ENCODE measurements at places on chromosomes 5 and 9.
A peak's percentile ranks its signal among the peaks of the same experiment; 100 is the strongest.

- no peak for DNase-seq
These were observed 24.0 kb upstream of the SLC9A3 start for GRCh38 chr5:548256-548655.

DNA sequence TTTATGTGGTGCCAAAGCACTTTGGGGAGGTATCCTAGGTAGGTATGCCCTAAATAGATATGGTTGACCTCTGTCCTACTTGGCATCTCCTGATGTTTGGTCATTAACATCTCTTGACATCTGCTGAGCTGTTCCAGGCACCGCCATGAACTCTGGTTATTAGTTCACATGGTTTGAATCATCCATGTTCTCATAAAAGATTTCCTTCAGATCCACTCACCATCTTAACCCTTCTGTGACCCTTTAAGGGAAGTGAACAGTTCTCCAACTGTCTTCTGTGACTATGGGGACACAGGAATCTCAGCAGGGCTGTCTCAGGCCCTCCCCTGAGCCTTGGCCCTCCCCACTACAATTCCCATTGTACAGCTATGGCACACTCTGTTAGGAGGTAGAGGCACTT lies 167.7 kb downstream of the CDH6 start:
- DNase-seq, result no peak

GRCh38 chr5:63220244-63220643 lies 641.6 kb downstream of the LRRC70 start:
- DNase-seq, result no peak

- DNase-seq, result peak; percentile 44
These were observed 118.0 kb downstream of the VAV2 start for GRCh38 chr9:133874060-133874657.

GRCh38 chr5:113204525-113205161 lies 228.0 kb downstream of the DCP2 start:
- peak; percentile 32 for DNase-seq

DNA sequence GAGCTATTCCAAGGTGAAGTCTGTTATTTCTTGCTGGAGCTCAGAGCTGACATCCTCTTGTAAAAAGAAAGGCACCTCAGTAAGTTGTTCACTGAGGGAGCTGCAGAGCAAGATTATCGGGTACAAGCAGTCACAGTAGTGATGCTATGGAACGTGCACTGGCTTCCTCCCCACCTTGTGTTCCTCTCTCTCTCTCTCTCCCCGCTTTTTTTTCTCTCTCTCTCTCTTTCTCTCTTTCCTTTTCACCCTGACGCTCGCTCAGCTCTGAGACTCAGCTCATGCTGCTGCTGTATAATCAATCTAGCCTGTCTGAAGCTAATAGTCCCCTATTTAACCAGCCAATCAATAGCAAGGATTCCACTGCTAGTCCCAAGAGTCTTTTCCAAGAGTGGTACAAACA lies 587.6 kb upstream of the CDH18 start:
- no peak for DNase-seq

DNA sequence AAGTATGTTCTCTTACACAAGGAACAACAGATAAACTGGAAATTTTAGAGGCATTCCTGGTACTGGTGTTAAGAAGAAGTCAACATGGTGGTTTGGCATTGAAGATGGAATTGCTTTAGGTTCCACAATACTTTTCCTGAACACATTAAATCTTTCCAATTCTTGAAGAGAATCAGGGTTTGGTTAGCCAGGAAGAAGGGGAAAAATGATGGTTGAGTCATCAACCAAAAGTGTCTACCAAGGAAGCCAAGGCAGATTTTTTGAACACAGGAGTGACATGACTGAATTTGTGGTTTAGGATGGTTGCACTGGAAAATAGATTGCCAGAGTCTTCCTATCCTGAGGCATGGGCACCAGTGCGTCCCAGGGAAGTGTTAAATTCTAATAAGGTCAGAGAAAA lies 433.4 kb downstream of the TMEM38B start:
- no peak for DNase-seq

GRCh38 chr5:181136361-181136955 lies 5.5 kb upstream of the OR2V1 start:
- no peak for DNase-seq

DNA sequence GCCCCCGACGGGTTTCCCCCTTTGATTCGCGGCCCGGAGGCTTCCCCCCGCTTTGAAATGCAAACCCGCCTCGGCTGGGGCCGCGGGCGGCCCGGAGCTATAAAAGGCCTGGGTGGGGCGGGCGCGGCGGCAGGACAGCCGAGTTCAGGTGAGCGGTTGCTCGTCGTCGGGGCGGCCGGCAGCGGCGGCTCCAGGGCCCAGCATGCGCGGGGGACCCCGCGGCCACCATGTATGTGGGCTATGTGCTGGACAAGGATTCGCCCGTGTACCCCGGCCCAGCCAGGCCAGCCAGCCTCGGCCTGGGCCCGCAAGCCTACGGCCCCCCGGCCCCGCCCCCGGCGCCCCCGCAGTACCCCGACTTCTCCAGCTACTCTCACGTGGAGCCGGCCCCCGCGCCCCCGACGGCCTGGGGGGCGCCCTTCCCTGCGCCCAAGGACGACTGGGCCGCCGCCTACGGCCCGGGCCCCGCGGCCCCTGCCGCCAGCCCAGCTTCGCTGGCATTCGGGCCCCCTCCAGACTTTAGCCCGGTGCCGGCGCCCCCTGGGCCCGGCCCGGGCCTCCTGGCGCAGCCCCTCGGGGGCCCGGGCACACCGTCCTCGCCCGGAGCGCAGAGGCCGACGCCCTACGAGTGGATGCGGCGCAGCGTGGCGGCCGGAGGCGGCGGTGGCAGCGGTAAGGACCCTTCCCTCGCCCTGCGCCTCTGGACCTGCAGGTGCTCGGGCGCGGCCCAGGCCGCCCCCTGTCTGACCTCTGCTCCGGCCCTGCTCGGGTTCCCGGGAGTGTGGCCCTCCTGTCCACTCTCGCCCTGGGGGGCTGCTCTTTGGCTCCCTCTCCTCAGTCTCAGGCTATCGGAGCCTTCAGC lies at the start of gene CDX1:
Gene CDX1, plus strand, starts transcription at position 129 of the 862 bp plus-strand sequence. Its CDS starts 99 bp downstream, at position 228.
- DNase-seq, result no peak

GRCh38 chr5:53381-54174 lies 38.4 kb upstream of the PLEKHG4B start:
- peak; percentile 78 for DNase-seq

DNA sequence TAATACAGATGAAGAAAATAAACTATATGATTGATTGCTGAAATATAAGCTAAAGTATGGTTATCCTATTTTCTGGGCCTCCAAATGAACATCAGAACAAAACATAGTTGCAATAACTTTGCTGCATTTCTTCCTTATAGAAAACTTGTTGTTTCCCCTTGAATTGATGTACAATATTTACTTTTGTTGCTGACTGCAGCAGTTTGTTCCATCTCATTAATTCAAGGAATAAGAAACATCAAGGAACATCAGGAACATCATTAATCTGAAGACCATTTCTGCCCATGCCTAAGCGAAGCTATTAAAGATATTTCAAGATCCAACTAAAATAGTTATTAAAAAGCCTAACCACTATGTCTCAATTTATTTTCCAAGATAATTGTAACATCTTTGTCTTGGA lies 363.6 kb upstream of the EDIL3 start:
- DNase-seq, result no peak

GRCh38 chr5:112312295-112313275 lies 106.5 kb downstream of the EPB41L4A start:
- DNase-seq, result no peak

GRCh38 chr5:149951138-149951749 lies 6.7 kb upstream of the PDE6A start:
- no peak for DNase-seq

DNA sequence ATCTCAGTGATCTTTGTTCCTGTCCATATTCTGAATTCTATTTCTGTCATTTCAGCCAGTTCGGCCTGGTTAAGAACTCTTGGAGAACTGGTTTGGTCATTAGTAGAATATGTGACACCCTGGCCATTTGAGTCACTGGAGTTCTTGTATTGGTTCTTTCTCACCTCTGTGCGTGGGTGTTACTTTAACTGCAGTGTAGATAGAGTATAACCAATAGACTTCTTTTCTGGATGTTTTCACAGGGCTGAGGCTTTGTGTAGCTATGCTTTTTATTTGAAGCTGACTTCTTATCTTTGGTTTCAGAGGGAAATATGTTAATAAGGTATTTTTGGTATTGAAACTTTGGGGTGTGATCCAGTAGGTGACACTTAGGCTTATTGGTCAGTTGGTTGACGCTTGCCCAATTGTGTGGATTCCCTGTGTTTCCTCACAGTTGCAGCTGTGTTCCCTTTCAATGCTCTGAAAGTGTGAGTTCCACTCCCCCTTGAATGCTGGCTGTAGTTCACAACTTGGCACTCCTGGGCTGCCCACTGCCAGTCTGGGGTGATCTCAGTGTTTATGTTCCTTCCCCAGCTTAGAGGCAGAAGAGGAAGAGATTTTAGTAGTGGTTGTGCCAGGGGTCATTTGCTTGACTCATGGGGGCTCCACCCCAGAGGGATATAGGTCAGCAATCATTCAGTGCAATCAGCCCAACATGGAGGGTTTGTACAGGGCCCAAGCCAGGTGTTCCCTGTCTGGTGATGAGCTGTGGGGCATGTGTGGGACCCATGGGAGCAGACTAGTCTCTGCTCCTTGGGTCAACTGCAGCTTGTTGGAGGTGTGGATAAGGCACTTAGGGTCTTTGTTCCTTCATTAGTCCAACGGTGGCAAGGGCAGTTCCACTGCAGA lies 34.9 kb upstream of the TEK start:
- DNase-seq, result no peak

DNA sequence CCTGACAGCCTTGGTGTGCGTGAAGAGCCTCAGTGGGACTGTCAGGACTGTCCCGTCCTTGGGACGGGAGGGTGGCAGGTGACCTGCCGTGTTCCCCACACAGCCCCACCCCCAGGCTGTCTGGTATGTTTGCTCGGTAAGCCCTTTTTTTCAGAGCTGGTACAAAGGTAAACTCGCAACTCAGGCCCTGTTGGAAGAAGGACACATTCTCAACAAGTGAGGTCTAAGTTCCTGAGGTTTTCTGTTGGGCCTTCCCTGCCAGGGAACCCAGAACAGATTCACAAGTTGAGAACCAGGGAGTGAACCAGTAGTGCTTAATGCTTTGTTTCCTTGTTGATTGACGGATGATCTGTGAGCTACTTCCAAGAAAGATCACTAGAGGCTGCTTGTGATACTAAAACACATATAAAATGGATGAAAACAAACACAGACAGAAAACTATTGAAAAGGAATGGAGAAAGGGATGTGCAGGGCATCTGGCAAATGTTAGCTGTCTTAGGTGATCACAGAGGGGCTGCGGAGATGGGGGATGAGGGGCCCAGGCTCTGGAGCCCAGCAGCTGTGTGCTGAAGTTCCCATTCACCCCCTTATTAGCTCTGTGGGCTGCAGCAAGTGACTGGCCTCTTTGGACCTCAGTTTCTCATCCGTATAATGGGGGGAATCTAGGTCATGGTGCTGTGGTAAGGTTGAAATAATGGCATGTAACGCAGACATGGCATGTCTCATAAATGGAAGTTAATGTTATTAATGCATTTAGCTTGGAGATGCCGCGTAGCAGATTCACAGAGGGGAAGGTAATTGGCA lies 2.7 kb downstream of the NDST1 start:
- DNase-seq, result no peak

DNA sequence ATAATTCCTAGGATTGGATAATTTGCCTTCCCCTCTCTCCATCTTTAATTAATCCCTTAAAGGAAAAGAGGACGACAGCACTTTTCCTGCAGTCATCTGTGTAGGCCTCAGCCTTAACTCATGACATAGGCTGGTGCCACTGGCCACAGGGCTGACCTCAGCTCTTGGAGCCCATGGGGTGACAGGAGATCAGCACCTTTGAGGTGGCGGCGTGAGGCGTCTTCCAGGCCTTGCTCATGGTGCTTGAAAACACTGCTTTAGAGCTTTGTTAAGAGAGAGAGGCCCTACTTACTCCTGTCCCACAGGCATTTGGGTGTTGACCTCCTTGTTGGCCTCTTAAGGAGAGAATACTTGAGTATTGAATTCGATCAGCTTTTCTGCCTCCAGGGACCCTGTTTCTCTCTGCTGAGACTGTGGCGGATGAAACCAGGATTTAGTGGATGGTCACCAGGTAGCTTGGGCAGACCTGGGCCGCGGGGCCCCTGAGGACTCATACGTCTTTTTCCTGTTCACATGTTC lies 23.4 kb downstream of the TENT4A start:
- DNase-seq, result no peak

DNA sequence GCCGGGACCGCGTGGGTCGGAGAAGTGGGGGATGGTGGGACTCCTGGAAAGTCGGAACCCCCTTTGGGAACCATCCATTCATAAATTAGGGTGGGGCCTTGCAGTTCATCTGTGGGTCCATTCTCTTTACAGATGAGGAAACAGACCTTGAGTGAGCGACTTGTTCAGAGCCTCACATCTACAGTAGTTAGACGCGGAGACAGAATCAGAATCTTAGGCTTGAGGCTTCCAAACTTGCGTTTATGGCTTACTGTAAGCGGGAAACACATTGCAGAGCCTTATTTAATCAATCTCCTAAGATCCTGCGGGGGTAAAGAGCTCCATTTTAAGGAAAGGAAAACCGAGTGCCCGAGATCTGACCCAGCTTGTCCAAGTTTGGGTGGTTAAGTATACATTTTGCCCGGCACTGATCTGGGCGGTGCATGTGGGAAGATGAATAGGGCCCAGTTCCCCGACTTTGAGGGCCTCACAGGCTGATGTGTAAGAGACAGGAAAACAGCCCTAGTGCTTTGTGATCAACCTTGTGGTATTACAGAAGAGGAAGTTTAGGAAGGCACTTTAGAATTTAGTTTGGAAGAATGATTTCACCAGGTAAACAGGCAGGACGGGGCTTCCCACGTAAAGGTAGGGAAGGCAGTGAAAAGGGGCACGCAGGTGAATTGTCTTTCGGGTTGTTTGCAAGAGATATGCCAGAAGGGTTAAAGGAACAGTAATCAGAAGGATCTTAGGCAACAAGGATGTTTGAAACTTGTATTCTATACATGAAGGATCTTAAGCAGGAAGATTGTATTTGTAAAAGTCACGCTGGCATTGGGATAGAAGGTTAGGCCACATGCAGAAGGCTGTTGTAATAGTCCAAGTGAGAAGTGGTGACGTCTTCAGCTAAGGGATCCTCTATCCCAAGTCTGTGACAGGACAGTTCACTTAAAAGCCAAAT lies 744 bp downstream of the TARS1 start:
- peak; percentile 45 for DNase-seq

- no peak for DNase-seq
These were observed 20.6 kb downstream of the SPTLC1 start for GRCh38 chr9:92094655-92095054.

DNA sequence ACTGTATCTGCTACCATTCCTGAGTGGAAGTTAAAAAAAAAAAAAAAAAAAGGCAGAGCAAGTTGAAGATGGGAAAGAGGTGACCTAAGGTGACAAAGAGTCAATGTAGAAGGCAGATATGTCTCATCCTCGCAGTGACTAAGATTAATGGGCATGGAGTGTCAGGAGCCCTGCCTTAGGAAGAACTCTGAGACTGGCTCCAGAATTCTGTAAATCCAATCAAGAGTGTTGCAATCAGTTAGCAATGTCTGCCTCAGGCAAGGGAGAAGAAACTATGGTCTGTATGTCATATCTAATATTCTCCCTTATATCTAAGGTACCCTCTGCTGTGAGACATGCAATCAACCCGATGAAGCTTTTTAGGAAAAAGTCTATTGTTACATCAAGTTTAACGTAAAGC lies 24.7 kb upstream of the KCNMB1 start:
- DNase-seq, result no peak

GRCh38 chr5:56566374-56567249 lies 248.7 kb upstream of the MAP3K1 start:
- no peak for DNase-seq

- DNase-seq, result no peak
These were observed 131.5 kb upstream of the OTULINL start for GRCh38 chr5:14450018-14450524.
